ENCODE measurements at places on chromosomes 3 and 15.

GRCh38 chr3:165347526-165347925 lies 151.3 kb upstream of the SLITRK3 start:
- DNase-seq: no peak

DNA sequence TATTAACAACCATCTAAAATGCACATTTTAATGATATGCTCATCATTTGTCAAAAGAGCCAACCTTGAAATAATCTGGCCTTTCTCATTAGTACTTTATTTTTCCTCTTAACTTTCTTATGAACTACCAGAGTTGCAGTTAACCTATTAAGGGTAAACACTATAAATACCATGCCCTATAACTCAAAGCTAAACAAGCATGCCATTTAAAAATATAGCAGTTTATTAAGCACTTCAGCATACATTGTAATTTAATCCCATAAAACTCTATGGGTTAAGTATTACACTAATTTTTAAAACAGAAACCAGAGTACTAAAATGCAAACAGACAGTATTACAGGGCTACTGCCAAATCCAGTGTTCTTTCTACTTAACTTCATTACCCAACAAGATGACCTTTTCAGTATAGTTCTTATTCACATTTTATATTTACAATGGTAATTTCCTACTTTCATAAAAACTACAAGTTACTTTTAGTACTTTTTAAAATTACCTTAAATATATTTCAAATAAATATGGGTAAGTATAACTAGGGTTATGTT lies 11.8 kb downstream of the NPTN start:
- DNase-seq: no peak

- DNase-seq: no peak
Measured at GRCh38 chr3:109175411-109175810, 38.9 kb downstream of the C3orf85 start.

GRCh38 chr15:75360391-75360790 lies 8.0 kb downstream of the MAN2C1 start:
- DNase-seq: no peak

DNA sequence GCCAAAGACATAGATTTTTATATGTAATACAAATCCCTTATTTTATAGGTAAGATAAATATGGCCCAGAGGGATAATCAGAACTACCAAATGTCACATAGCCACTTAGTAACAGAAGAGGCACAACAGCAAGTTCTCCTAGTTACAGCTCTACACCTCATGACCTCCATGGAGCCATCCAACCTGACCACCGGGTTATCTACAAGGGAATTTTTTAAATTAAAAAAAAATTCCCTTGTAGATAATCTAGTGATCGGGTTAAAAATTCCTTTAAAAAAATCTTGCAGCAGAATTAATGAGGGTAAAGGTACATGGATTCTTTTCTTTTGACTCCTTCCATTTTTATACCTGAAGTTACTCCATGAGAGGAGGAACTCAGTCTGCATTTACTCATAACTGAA lies 365.2 kb upstream of the WNT5A start:
- no peak for DNase-seq

GRCh38 chr15:99671926-99672635 lies 61.2 kb downstream of the LYSMD4 start:
- no peak for DNase-seq

DNA sequence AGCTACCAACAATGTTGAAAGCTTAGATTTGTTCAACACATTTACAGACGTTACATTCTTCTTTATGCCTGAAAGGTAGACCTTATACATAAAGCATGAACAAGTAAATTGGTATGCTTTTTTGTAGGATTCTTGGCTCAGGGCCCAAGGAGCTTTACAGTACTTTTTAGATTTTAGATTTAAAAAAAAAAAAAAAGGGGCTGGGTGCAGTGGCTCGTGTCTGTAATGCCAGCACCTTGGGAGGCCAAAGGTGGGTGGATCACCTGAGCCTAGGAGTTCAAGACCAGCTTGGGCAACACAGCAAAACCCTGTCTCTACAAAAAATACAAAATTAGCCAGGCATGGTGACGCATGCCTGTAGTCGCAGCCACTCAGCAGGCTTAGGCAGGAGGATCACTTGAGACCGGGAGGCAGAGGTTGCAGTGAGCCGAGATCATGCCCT lies 39.7 kb downstream of the MEF2A start:
- no peak for DNase-seq

GRCh38 chr3:41103200-41103599 lies 96.1 kb upstream of the CTNNB1 start:
- no peak for DNase-seq

All from stimulated activated CD8-positive, alpha-beta memory T cell treated with anti-CD3 and anti-CD28 coated beads, Interleukin-2, amount 100 ng/mL, for 48 hours (primary cell).